PC-9 (cell line): ENCODE measurements at places on chromosomes 12 and 14. TPM values are rescaled to one million over a fixed set of nuclear protein-coding genes. Genes with fewer than 3 reads are reported as not detected.

GRCh38 chr12:3038166-3038565 lies 39.0 kb upstream of the TSPAN9 start:
- no peaks in the 10 kb centered on the region for H3K27me3 ChIP-seq
- H3K27ac ChIP-seq = no peak overlapping the region
- H3K4me1 ChIP-seq = no peaks in the 10 kb centered on the region
- no peak overlapping the region for H3K4me3 ChIP-seq
- no peaks in the 10 kb centered on the region for H3K36me3 ChIP-seq

DNA sequence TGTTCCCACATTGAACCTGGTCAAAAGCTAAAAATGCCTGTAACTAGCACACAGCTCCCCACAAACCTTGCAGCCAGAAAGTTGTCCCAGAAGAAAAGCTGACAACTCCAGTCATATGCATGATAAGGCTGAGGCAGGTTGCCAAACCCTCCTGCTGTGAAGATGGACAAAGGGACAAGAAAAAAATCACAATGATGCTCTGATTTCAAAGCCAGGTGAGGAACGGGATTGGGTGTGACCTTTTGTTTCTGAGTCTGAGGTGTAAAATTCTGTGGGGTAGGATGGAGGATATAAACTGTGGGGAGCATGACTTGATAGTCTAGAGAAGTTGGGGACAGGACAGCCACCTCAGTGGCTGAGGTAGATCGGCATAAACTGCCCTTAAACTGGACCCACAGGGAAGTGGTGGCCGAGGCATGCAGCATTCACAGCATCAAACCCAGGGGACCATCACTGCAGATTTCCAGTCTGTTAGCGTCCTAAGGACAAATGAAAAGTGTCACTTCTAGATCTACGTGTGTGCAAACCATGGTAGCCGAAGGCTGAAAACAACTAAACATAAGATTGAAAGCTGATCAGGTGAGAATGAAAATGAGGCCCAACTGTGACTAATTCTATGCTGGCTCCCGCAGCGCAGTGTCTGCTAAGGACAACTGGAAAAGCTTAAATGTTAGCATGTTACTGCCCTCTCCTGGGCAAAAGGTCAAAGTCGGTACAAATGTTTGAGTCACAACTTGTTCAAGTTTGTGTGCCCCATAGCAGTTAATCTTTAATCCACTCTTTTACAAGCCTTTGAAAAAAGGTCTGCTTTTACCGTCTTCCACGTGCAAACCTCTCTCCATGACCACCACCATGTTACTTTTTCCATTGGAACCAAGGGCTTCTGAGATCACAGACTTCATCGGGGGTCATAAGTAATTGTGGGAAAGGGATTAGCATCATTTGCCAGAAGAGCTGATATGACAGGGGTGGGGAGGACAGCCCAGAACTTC lies 39.8 kb downstream of the GRIN2B start:
- H3K36me3 ChIP-seq = no peaks in the 10 kb centered on the region
- no peak overlapping the region for H3K27ac ChIP-seq
- no peaks in the 10 kb centered on the region; the same call in 1 of the 2 replicates for H3K4me1 ChIP-seq
- DNase-seq = peak; percentile 68
- no peaks in the 10 kb centered on the region for H3K27me3 ChIP-seq

- H3K36me3 ChIP-seq = no peaks in the 10 kb centered on the region
- H3K4me1 ChIP-seq = no peaks in the 10 kb centered on the region
- no peaks in the 10 kb centered on the region for H3K27me3 ChIP-seq
- no peak overlapping the region for H3K4me3 ChIP-seq
Measured at GRCh38 chr12:115149685-115150378, 465.9 kb upstream of the TBX3 start.

DNA sequence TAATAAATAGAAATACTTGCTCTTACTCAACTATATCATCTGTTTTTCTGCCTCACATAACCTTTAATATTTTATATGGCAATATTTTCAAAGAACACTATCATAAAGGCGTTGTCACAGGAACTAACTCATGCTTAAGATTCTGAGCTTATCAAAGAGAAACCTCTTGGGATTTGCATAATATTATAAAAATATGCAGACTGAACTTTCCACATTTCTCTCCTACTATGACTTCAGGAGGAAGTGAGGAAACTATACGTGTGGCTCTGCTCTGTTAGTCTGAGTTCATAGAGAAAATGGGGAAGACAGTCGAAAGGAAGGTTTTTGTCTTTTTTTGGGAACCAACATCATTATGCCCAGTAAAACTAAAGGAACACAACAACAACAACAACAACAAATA lies 124.7 kb downstream of the GARIN6 start:
- H3K36me3 ChIP-seq = no peaks in the 10 kb centered on the region
- no peak for DNase-seq
- H3K4me3 ChIP-seq = no peak overlapping the region
- no peak overlapping the region for H3K27ac ChIP-seq

GRCh38 chr14:89660166-89660565 lies 243.1 kb upstream of the FOXN3 start:
- H3K4me3 ChIP-seq = no peak overlapping the region
- no peaks in the 10 kb centered on the region for H3K4me1 ChIP-seq
- DNase-seq = no peak

DNA sequence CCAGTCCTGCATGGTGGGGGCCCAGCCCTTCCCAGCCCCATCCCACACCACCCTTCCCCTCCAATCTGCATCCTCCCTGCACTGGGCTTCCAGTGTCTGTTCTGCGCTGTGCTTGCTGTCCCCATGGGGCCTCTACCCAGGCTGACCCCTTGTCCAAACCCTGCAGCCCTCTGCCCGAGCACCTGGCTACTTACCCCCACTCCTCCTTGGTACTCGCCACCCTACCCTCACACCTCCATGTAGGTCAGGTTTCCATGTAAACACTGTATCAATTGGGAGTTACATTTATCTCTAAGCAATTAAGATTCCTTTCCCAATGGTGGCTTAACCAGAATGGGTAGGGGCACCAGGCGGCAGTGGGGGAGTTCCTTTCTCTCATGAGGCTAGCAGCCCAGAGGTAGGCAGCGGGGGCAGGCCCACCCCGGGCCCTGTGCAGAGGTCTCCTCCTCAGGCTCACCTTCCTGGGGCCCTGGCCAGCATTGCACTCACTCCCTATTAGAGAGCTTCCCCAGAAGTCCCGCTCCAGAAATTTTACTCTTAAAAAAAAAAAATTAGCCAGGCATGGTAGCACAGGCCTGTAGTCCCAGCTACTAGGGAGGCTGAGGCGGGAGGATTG lies 76.6 kb upstream of the CCND2 start:
- H3K4me1 ChIP-seq = no peaks in the 10 kb centered on the region
- H3K27ac ChIP-seq = no peak overlapping the region
- H3K27me3 ChIP-seq = peaks cover 98% of the 10 kb centered on the region
- H3K4me3 ChIP-seq = no peak overlapping the region

DNA sequence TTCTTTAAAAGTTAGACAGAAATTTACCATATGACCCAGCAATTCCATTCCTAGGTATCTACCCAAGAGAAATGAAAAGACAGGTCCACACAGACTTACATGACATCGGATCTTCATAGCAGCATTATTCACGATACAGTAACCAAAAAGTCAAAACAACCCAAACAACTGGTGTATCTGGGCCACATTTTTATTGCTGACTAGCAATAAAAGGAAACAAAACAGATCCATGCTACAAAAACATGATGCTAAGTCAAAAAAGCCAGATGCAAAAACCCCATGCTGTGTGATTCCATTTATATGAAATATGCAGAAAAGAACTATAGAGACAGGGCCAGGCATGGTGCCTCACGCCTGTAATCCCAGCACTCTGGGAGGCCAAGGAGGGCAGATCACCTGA lies 12.9 kb downstream of the TMEM120B start:
- no peaks in the 10 kb centered on the region for H3K4me1 ChIP-seq
- H3K27ac ChIP-seq = no peak overlapping the region
- H3K27me3 ChIP-seq = no peaks in the 10 kb centered on the region
- no peaks in the 10 kb centered on the region for H3K36me3 ChIP-seq

- H3K27me3 ChIP-seq = no peaks in the 10 kb centered on the region
- no peak overlapping the region for H3K4me3 ChIP-seq
- H3K27ac ChIP-seq = no peak overlapping the region
- H3K36me3 ChIP-seq = no peaks in the 10 kb centered on the region
- H3K4me1 ChIP-seq = 0 out of 2 replicates have a peak, but pooled peaks cover 5% of the 10 kb centered on the region
Measured at GRCh38 chr12:54030889-54031471, 1.9 kb upstream of the HOXC5 start.

GRCh38 chr14:66268802-66269334 lies 217.3 kb upstream of the CCDC196 start:
- no peaks in the 10 kb centered on the region for H3K36me3 ChIP-seq
- no peaks in the 10 kb centered on the region for H3K4me1 ChIP-seq
- H3K27ac ChIP-seq = no peak overlapping the region
- no peak overlapping the region for H3K4me3 ChIP-seq

DNA sequence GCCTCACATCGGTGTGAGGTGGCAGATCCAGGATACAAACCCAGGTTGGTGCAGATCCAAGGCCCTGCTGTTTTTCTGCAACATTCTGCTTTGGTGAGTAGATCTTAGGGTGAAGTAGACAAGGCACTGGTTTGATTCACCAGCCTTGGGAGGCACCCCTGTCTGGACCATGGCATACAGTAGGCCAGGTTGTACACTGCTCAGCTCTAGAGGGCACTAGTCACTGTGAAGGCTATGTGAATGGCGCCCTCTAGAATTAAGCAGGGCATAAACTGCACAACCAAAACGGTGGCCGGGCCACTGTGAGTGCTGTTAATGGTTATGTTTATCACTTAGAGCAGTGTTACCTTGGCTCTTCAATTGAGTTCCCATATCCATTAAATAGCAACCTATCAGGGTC lies 280.6 kb upstream of the PWP1 start:
- H3K4me1 ChIP-seq = no peaks in the 10 kb centered on the region
- H3K27ac ChIP-seq = no peak overlapping the region
- no peak overlapping the region for H3K4me3 ChIP-seq
- no peaks in the 10 kb centered on the region for H3K36me3 ChIP-seq

DNA sequence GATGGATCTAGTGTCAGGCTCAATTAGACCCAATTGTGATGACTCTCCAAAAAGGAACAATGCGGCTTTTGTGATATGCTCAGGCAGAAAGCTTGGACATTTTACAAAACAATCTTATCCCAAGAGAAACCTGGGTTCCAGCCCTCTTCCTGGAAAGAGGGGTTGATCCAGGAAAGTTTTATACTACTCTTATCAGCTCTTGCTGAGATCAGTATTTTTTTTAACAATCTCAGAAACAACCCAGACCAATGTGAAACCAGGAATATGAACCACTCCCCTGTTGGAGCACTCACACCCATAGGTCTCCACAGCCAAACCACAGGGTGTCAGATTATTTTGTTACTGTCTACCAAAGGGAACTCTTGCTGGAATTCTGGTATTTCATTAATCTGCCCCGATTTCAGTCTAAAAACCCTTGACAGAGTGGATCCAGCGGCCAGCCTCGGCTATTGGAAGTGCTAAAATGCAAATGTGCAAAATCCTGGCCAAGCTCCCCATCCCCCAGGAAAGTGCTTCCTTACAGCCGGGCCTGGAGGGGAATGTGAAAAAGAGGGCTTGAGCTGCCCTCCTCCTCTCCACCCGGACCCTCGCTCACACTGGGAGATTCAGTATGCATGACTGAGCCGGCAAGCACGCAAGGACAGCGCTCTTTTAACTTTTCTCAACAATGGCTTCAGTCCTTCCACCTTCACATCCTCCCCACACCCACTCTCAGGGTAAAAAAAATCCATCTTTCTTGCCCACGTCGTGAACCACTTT lies 4.0 kb downstream of the FBXL14 start:
- H3K36me3 ChIP-seq = no peaks in the 10 kb centered on the region
- DNase-seq = peak; percentile 8
- no peak overlapping the region for H3K27ac ChIP-seq
- no peaks in the 10 kb centered on the region for H3K27me3 ChIP-seq
- H3K4me1 ChIP-seq = peaks cover 47% of the 10 kb centered on the region
- H3K4me3 ChIP-seq = peak overlapping the region; percentile 89; the same call in 1 of the 2 replicates

DNA sequence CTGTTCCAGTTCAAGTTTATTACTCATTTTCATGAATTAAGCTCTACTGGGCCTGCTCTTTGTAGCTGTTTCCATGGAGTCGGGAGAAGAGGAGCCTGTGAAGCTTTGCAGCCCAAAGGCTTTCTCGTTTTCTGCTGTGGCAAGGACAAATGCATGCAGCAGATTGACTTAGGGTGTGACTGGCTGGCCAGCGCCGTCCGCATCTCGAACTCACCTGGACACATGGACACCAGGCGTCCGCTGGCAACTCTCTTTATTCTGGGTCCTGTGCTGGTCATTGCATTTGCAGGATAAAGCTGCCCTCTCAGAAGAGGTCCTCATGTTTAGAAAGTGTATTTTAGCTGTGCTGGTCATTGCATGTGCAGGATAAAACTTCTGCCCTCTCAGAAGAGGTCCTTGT lies 350.4 kb downstream of the TMEM121 start:
- H3K27ac ChIP-seq = no peak overlapping the region
- H3K4me3 ChIP-seq = no peak overlapping the region
- H3K36me3 ChIP-seq = no peaks in the 10 kb centered on the region
- peaks cover 80% of the 10 kb centered on the region for H3K27me3 ChIP-seq
- H3K4me1 ChIP-seq = no peaks in the 10 kb centered on the region

DNA sequence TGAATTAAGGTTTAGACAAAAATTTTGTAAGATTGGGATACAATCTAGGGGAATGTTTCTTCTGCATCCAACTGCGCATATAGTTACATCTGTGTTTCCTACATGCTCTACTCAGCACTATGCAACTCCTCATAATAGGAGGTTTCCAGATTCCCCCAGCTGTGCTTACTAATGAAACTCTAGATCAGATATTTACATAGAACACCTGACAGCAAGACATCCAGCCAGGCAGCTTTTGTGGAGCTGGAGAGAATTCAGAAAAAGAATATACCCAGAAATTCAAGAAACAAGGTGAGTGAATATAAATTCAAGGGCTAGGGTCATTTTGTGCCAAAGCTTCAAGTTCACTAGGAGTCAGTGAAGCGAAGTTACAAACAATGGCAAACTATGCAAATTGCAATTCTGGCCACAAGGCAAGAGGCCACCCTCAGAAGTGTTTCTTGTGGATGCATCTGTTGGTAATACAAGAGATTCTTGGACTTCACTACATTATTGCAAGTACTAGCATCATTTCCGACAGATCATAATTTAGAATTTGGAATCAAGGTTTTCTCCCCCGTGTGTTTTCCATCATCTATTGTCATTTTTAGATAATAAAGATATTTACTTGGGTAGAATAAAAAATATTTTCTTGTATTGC lies 341.2 kb upstream of the NAV3 start:
- DNase-seq = no peak
- H3K4me1 ChIP-seq = no peaks in the 10 kb centered on the region
- H3K36me3 ChIP-seq = no peaks in the 10 kb centered on the region

PNP gene
- 23.5 and 26.9 TPM in 2 replicates for total RNA-seq

RGS6 gene
- not detected in 2 replicates for total RNA-seq

RNF212B gene
- not detected in 2 replicates for total RNA-seq

TM7SF3 gene
- 57.0 and 67.7 TPM in 2 replicates for total RNA-seq

TDP1 gene
- total RNA-seq = 12.6 and 12.8 TPM in 2 replicates

PZP gene
- not detected in 2 replicates for total RNA-seq

CCDC177 gene
- total RNA-seq = not detected in 2 replicates

CDKN3 gene
- 61.1 and 105 TPM in 2 replicates for total RNA-seq

HNRNPA1 gene
- total RNA-seq = 1,116 and 1,137 TPM in 2 replicates

TUNAR gene
- not detected in 2 replicates for total RNA-seq

EGLN3 gene
- total RNA-seq = 22.6 and 23.6 TPM in 2 replicates
